ENCODE measurements at places on chromosomes 2 and 18.
A peak's percentile ranks its signal among the peaks of the same experiment; 100 is the strongest.

DNA sequence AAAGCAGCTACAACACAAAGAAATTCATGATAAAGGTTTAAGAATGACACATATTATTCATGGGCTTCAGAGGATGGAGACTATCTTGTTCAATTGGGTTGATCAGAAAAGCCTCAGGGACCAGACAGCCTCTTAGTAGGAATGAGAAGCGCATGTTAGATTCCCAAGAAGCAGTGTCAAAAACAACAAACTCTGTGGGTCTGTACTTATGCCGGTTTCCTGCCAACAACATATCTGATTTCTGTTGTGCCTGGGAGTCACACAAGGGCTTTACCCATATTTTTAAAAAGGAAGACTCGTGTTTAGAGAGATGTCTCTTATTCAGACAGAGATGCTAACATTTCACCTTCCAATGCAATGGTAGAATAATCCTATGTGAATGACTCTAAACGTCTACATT lies 2180.6 kb upstream of the CELF4 start:
- DNase-seq: no peak

- no peak for DNase-seq
Observed at GRCh38 chr2:137888845-137889244, 75.4 kb upstream of the HNMT start.

GRCh38 chr18:44715842-44716241 lies 35.2 kb downstream of the SETBP1 start:
- peak; percentile 91 for DNase-seq

GRCh38 chr18:48734460-48734859 lies 195.6 kb downstream of the CTIF start:
- DNase-seq: no peak

GRCh38 chr2:206915121-206915520 lies 24.2 kb upstream of the CPO start:
- no peak for DNase-seq

DNA sequence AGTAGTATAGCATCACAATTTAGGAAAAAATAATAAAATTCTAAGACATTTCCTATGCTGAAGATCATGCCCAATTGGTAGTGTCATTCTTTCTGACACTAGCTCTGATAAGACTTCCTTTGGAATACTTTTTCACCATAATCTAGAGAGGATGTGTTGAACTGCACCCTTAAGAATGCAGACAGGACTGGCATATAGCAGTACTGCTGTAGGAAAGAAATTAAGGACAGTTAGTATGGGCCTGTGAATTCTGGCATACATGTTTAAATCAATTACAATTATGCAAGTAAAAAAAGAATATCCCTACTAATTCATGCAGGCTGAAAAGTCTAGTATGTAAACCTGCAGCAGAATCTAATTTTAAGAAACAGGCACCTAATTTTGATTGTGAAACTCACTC lies 15.4 kb downstream of the SF3B1 start:
- DNase-seq: no peak

GRCh38 chr18:71503222-71503621 lies 1040.9 kb downstream of the CBLN2 start:
- DNase-seq: no peak

DNA sequence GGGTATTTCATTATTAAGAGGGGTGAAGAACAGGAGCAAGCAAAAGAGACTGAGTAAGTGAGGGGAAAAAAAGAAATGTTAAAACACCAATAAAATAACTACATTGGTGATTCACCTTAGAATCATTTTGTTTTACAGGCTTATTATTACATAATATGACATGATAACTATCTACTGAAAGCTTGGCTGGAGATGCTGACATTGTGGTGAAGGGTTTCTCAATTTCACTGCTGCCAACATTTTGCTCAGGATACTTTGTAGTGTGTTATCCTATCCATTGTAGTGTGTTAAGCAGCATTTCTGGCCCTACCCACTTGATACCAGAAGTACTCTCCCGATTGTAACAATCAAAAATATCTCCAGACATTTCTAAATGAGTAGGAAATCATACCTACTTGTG lies 1564.6 kb upstream of the NXPH2 start:
- DNase-seq: no peak

- DNase-seq: no peak
Observed at GRCh38 chr2:235860871-235861270, 307.3 kb downstream of the GBX2 start.

DNA sequence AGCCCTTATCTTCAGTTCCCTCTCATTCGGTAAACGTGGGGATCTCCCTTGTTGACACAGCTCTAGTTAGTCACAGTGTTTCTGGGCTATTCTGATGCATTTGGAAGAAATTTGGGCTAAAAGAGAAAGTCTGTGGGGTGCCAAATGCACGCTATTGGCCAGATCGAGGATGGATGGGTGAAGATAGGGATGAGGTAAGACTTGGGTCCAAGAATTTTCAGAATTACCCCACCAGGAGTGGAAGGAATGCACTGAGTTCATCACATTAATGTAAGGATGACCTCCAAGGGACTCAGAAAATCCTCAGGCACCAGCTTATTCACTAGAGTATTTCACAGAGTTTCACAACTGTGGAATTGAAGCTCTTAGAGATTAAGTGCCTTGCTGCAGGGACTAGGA lies 49.3 kb downstream of the NRP2 start:
- DNase-seq: no peak

GRCh38 chr2:171711351-171711750 lies 24.1 kb downstream of the DYNC1I2 start:
- DNase-seq: no peak

- no peak for DNase-seq
Observed at GRCh38 chr18:24231773-24232735, 93.2 kb downstream of the CABYR start.

GRCh38 chr2:207960090-207960489 lies 65.2 kb downstream of the PLEKHM3 start:
- DNase-seq: no peak

DNA sequence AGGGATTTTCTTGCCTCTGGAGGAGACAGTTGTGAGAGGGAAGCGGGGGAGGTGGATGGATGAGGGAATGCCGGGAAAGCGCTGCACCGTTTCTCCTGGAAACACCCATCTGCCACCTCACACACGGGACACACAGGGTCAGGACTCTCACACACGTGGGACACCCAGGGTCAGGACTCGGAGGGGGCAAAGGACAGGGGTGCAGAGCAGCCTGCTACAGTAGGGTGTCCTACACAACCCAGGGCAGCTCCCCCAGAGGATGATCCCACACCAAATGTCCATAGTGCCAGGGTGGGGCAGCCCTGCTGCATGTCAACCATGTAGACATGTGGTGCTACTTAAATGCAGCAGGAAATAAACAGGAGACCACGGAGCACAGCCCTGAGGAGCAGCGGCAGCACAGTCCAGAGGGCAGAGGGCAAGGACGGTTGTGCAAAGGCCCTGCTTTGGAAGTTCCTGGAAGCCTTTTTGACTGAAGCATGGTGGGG lies 5.1 kb downstream of the RAMP1 start:
- no peak for DNase-seq

DNA sequence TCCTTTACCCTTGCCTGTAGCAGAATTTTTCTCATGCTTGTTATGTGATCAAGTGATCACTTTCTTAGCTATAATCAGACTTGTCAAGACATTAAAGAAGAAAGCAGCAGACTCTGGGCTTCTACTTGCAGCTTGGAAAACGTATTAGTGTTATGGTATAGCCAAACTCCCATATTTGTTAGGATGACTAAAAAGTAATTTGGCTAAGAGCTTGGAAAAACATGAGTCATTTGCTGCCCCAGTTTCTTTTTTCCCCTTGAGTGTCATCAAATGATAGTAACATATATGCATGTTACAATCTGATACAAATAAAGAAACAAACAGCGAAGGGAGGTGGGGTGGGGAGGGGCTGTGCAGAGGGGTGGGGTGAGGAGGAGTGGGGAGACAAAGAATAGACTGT lies 155.5 kb downstream of the IKZF2 start:
- DNase-seq: no peak

GRCh38 chr2:20135631-20136050 lies 84.2 kb upstream of the LAPTM4A start:
- no peak for DNase-seq

GRCh38 chr2:20012032-20012281 lies 511 bp downstream of the MATN3 start:
- no peak for DNase-seq

DNA sequence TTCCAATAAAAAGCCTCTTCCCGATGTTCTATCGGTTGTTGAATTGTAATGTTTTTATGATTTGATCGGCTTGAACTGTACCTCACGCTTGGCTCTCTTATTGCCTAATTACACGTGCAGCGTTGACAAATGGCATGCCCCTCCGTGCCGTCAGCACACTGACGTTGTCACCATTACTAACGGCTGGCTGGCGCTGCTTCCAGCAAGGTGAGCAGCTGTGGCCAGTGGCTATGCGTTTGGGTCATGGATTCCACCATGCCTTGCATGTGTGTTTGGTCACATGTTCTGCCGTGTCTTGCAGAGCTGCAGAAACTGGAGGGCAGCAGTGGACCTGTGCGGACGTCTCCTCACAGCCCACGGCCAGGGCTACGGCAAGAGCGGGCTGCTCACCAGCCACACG lies 42.1 kb downstream of the TRAPPC12 start:
- DNase-seq: no peak

GRCh38 chr2:111167076-111167862 lies 46.6 kb downstream of the BCL2L11 start:
- no peak for DNase-seq

DNA sequence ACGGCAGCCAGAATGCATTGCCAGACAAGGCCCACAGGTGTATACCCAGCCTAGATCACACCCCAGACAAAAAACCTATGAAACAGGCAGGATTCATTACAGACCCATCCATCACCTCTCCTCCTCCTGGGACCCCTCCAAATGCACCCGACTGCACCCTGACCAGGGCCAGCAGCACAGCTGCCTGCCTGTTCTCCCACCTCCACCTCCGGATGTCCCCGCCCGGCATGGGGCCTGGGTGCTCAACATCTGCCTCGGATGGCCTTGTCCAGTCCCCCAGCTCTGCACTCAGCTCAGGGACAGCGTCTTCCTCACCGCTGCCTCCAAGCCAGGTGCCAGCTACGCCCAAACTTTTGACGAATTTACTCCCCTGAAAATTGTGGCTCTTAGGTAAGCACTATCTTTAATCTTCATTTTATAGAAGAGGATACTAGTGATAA lies 91.1 kb downstream of the TPO start:
- no peak for DNase-seq

DNA sequence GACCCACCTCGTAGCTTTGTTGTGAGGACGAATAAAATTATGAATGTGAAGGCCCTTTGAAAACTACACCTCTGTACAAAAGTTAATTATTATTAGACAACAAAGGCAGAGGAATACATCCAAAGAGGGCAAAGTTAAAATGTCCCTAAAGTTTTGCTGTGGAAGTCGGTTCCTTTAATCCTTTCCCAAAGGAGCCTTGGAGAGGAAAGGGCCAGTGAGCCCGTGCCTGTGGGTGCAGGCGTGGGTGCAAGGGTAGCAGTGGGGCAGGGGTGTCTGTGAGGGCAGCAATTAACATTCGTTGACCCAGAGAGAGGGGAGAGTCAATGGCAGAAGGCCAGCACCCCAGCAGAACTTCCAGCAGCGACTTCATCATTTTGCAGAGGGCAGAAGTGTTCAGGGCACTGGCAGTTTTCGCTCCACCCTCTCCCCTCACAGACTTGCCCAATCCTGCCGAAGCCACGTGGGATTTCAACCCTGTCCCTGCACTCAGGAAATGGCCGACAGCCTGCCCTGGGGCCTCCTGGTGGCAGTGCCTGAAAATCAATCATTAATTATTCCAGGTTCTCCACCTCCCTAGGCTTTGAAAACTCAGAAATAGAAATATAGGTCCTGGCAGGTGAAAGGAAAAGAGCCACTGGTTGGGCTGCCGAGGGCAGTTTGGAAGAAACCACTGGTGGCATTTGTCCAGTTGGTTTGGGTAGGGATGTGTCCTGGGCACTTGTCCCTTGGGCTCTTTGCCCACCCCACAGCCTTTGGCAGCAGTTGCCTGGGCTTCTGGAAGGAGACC lies 4.2 kb upstream of the PAX8 start:
- no peak for DNase-seq

DNA sequence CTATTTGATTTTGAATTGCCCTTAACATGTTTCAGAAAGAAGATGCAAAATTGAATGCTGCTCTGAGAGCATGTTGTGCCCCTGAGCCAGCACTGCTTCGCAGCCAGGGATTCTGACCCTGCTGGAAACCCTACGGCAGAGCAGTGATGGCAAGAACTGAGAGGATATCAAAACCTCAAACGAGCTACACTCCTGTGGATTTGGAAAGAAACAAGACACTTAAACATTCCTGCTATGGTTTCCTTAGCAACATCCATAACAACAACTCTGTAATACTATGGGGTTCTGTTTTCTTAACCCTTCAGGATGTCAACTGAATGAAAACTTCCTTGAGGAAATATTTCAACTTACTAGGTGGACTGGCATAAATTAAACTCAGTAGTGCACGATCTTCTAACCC lies 649.1 kb downstream of the NYAP2 start:
- no peak for DNase-seq

- no peak for DNase-seq
Observed at GRCh38 chr2:128026448-128027277, 1.2 kb downstream of the SAP130 start.

GRCh38 chr18:51765606-51766360 lies 568.3 kb upstream of the MEX3C start:
- no peak for DNase-seq

DNA sequence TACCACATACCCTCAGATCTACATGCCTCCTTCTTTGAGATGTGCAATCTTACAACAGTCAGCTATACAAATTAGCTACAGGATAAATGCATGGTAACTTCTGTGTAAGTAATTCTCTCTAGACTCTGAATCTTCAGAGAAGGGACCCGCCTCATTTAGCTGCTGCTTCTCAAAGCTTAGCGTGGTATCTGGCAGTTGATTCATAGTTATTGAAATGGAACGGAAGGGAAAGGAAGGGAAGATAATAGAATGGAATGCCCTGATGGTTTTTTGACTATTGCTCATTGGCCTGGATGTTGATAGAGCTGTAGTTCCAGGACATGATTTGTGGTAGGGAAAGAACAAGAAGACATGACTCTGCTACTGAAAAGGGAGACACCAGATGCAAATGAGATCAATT lies 498.1 kb upstream of the CRIM1 start:
- DNase-seq: no peak

DNA sequence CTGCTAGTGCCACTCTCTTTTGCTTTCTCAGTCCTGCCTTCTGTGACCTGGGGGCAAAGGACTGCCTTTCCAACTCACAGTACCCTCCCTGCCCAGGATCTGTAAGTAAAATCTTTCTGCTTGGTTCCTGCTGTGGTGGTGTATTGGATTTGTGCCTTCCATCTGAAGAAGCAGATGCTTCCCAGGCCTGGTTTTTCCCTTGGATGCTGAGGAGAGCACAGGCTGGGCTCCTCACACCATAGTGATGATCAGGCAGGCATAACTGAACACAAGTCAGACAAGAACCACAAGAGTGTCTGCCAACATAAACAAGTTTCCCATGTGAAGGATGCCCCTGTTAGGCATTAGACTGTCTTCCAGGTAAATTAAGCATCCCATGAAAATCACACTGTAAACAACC lies 121.3 kb upstream of the NRXN1 start:
- DNase-seq: peak; percentile 15

GRCh38 chr18:72762515-72763122 lies 105.2 kb downstream of the NETO1 start:
- DNase-seq: peak; percentile 32

GRCh38 chr2:120461092-120461491 lies 115.2 kb downstream of the INHBB start:
- no peak for DNase-seq
